ENCODE measurements at places on chromosomes 2 and 18.

DNA sequence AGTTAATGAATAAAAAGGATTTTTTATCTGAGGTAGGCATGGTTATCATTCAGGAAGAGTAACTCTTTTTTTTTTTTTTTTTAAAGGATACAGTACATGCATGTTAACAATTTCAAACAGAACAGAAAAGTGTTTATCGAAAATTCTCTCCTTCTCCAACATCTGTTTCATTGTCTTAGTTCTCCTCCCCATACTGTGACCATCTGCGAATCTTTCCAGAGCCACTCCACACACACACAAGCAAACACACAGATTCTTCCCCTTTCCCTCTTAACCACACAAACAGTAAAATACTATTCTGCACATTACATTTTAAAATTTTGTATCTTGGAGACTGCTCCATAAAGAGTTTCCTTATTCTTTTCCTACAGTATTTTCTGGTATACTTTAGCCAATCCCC, 38.0 kb downstream of the NPC1 start:
- DNase-seq = no peak

- DNase-seq = no peak
Observed at GRCh38 chr2:35989040-35989439, 366.5 kb upstream of the CRIM1 start.

GRCh38 chr2:44267796-44268648, 7.3 kb upstream of the SLC3A1 start:
- DNase-seq = no peak

DNA sequence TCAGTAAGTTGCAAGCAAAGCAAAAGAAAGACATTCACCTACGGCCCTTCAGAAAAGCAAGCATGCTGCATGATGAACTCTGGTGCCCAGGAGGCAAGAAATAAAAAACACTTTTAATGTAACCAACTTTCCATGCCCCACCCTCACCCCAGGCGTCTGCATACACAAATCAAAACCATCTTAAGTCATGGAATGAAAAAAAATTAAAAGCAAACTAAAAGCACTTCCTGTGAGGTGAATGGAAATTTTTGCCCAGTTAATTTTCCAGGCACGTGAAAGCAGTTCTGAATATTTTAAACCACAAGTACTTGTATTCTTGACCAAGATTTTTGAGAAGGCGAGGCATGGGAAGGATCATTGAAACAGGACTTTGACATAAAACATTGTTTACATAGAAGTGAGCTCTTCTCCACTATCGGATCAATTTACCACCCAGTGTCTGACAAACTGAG, 2.5 kb upstream of the ICOS start:
- DNase-seq = no peak

- no peak for DNase-seq
Observed at GRCh38 chr18:13026583-13027270, 35.6 kb downstream of the CEP192 start.

DNA sequence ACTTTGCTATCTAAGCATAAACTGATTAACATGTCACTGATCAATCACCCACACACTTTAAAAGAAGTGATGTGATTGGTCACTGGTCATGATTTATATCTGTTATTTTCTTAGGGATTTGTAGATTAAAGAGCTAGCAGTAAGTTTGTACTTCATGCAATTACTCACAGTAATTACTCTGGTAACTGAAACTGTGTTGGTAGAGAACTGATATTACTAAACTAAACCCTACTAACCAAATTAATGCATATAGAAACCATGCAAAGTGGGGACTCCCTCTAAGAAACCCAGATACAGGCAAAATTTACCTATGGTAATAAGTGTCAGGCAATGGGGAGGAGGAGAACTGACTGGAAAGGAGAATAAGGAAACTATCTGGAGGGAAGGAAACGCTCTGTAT, 44.8 kb upstream of the C2orf15 start:
- no peak for DNase-seq

GRCh38 chr2:3076848-3077642, 300.6 kb downstream of the EIPR1 start:
- DNase-seq = peak; percentile 41

DNA sequence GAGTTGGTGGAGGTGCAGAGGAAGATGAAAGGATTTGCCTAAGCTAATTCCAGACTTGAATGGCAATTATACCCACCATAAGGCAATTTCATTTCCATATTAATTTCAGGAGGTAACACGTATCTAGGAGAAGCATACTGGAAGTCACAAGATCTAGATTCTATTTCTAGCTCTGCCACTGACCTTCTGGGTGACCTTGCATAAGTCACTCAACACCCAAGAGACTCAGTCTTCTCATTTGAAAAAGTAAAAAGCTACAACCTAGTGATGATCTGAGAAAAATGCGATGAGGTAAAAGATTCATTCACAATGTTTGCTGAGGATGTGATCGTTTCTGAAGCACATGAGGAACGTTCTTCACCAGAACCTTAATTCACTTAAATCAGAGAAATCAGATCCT, 55.9 kb downstream of the GRB14 start:
- no peak for DNase-seq

- DNase-seq = no peak
Observed at GRCh38 chr18:34740101-34740500, 30.0 kb downstream of the DTNA start.

DNA sequence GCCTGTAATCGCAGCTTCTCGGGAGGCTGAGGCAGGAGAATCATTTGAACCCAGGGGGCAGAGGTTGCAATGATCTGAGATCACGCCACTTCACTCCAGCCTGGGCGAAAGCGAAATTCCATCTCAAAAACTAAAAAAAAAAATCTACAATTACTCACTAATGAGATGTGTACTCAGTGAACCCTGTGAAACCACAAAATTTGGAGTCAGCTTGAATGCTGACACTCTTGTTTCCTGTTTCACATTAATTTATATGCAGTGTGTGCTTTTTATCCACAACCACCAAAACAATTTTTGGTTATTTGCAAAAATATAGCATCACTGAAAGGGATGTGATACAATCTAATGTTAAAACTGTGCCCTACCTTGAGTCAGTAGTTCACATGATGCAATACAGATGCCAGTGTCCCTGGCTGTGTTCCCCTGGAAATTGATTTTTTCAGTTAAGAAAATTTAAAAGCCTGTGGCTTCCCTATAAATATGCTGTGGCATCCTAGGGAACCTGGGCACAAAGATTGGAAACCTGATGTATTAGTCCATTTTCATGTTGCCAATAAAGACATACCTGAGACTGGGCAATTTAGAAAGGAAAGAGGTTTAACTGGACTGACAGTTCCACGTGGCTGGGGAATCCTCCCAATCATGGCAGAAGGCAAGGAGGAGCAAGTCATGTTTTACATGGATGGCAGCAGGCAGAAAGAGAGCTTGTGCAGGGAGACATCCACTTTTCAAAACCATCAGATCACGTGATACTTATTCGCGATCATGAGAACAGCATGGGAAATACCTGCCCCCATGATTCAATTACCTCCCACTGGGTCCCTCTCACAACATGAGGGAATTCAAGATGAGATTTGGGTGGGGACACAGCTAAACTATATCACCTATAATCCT, 337.5 kb upstream of the NT5C1B start:
- no peak for DNase-seq

GRCh38 chr2:3040496-3041140, 337.0 kb downstream of the EIPR1 start:
- DNase-seq = no peak

DNA sequence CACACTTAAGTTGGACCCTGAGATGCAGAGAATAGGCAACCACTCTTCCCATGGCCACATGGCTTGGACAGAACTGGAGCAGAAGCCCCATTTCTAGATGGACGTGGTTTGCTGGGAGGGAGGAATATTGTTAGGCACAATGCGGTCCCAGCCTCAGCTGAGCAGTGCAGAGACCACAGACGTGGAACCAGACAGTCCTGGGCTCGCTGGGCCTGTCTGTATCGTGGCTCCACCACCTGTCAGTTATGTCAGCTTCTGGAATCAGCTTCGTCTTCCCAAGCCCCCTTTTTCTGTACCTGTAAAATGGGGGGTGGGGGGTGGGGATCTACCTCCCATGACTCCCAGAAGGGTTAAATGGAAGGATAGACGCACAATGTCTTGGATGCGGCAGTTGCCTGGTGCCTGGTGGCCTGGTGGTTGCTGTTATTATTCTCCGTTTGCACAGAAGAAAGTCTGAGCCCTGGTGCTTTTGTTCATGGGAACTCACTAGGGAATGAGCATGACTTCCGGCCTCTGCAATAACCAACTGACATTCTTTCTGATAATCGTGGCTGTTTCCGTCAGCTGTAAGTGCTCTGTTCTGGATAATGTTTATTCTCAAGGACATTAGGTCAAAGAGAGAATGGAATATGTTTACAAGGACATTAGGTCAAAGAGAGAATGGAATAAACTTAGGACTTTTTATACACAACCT, 31.4 kb downstream of the COLEC11 start:
- no peak for DNase-seq

DNA sequence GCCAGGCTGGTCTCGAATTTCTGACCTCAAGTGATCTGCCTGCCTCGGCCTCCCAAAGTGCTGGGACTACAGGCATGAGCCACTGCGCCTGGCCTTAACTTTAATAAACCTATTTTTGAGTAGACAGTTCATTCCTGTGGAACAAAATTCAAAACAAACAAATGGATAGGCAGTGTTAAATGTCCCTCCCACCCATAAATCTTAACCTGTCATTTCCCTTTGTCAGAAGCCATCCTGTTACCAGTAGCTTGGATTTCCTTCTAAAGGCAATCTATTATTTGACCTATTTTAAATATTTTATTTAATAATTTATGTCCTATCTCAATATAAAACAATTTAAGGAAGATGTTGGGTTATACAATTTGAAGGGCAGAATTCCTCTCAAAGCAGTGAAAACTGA, 6.6 kb upstream of the C2orf72 start:
- no peak for DNase-seq

DNA sequence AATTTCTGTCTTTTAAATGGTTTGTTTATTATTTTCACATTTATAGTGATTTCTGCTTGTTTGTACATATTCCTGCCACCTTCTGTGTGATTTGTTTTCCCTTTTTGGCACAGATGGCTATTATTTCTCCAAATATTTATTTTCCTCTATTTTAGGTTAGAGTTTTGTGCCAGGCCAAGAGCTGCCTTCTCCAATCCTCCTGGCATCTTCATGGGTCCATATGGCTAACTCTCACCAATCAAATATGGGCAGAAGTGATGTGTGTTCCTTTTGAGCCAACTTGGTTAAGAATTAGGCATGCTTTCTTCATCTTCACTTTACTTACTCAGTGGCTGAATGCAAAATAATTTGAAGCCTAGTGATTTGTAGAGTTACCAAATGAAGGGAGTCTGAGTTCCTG, 697.1 kb upstream of the CELF4 start:
- no peak for DNase-seq

Measured in endodermal cell (in vitro differentiated cells).